ENCODE measurements at places on chromosomes 4 and X.

DNA sequence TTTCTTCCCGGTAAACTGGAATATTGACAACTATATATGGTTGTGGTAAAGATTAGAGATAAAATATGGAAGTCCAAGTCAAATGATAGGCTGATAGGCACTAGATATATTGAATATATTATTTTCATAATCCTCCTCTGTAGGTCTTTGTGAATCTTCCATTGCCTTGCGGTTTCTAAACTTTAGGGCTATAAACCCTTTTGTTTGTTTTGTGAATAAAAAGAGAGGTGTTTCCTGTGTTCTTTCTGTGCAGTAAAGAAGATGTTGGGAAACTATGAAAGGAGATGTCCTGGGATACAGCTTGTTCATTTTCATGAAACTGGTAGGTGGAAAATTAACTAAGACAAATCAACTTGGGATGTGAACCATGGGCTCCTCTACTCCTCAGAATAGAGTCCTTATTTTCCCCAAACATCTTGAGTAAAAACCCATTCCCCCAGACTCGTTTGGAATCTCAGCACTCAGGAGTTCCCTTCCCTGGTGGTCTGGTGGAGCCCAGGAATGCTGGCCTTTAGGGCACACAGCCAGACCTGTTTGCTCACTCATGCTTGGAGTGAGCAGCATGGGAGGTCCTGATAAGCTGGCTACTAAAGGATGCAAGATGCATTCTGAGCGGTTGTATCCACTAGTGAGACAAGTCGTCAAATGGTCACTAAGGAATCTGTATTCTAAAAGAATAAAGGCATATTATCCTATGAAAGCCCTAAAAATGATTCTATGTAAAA lies 22.2 kb downstream of the PRDM8 start:
- DNase-seq = no peak

DNA sequence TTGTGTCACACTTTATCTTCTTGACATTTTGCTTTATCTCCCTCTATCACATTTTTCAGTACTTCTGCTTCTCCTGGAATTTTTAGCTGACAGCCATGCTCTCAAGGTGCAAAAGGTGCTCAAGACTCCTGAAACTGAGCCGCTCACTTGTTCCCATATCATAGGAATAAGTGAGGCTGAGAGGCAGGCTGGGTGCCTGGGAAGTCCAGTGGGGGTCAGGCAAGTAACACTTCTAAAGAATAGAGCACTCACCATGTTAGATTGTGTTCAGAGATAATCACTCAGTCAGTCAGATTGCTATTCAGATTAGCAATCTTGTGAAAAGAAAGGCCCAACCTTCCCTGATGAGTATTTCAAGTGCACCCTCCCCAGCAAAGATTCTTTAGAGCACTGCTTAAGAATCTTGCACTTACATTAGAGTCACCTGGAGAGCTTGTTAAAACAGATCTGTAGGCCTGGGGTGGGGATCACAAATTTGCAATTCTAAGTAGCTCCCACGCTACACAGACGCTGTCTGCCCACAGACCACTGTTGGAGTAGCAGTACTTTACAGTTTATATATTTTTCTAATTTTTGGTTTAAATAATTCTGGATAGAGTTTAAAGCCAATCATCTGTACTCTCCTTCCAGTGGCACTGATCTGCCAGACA lies 23.1 kb upstream of the LRAT start:
- DNase-seq = no peak

DNA sequence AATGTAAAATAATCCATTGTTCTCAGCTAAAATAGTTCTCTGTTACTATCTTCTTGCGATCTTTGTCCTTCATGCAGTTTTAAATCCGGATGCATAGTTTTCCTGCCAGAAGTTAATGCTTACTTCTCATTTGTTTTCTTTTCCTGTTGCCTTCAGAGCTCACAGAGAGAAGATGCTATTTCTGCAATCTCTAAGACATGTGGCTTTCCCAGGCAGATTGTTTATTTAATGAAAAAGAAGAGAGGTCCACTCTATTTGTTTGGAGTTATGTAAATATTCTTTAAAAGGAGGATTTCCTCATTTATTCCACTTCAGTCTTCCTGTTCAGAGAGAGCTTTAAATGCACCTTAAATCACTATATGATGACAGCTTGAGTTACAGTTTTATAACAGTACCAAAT lies 39.3 kb upstream of the HPGD start:
- DNase-seq = no peak

DNA sequence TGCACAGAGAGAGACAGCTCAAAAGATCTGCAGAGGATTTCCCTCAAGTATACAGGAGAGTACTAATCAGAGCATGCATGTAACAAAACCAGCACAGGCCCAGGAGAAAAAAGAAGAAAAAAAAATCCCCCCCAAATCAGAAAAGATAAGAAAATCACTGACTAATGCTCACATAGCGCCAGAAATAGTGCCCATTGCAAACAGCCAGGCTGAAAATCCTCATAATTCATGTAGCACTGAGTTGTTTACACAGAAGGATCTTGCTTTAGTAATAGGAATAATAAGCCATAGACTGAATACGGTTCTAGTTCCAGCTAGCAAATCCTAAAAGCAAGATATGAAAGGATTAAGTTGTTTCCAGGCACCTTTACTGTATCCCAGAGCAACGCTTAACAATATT lies 51.8 kb upstream of the MAGEC2 start:
- no peak for DNase-seq

DNA sequence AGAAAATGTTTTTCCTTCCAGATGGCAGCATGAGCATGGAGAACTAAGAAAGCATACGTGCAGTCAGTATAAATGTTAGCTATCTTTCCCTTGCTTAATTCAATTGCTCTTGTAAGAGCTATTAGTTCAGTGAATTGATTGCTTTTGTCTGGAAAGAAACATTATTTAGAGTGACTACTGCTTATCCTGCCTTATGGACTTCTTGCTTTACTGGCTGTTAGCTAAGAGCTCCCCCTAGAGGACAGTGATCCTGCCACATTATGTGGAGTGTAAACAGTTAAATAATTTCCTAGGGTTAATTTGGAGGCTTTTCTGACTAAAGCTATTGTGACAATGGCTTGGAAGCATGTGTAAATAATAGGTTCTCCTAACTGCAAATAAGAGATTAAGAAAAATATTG lies 1402.4 kb downstream of the FAM133A start:
- no peak for DNase-seq

- no peak for DNase-seq
Measured at GRCh38 chrX:15781961-15782699, 8.2 kb upstream of the ZRSR2 start.
